ENCODE measurements at places on chromosomes 3 and 15. TPM values are rescaled to one million over a fixed set of nuclear protein-coding genes. Genes with fewer than 3 reads are reported as not detected.

TRAK1 gene
- 259 TPM for total RNA-seq

DNA sequence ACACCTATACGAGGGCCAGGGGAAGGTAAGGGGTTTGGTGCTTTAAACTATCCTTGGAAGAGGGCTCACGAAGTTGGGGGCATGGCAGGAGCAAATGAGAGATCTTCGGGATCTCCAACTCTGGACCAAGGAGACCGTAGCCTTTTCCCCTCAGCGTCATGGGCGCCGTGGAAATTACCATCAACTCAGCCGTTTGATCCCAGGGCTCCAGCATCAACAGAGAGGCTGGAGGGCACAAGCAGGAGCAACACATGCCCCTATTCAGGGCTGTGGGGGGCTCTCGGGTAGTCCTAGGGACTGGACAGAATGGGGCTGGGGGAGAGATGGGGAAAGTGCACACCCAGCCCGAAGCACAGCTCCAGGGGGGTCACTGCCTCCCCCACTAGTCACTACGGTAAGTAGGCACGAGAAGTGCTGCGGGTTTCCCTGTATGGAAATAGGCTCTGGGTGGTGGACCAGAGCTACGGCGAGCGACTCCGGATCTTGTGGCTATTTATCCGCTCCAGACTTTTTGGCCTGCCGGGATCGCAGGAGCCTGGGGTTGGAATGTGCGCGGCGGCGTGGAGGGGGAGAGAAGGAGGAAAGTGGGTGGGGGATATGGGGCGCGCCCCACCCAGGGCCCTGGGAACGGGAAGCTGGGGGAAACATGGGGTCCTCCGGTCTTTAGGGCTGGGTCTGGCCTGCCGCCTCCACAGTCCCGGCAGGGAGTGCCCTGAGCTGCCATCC is 539 bp upstream of the LAMB2 start:
- peak; percentile 89 for DNase-seq

DNA sequence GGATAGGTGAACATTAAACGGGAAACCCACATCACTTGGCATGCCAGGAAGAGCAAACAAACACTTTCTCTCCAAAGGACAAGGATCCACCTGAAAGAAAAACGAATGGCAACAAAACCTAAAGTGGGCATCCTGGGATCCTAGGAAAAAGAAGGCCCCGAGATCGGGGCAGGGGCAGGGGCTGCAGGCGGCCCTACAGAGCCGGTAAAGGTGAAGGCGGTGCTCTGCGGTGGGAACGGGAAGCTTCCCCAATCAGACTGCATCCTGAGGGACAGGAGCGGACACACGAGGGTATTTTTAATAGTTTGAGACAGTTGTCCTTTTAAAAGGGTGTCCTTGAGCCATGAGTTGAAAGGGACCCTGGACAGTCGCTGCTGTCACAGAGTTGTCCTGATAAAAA is 24.9 kb upstream of the GABRA5 start:
- no peak for DNase-seq

RYK gene
- 46.2 TPM for total RNA-seq

WDR93 gene
- 0.20 TPM for total RNA-seq

PSTPIP1 gene
- total RNA-seq, result 2.3 TPM

ASB14 gene
- not detected for total RNA-seq

HCN4 gene
- 45.3 TPM for total RNA-seq

DNA sequence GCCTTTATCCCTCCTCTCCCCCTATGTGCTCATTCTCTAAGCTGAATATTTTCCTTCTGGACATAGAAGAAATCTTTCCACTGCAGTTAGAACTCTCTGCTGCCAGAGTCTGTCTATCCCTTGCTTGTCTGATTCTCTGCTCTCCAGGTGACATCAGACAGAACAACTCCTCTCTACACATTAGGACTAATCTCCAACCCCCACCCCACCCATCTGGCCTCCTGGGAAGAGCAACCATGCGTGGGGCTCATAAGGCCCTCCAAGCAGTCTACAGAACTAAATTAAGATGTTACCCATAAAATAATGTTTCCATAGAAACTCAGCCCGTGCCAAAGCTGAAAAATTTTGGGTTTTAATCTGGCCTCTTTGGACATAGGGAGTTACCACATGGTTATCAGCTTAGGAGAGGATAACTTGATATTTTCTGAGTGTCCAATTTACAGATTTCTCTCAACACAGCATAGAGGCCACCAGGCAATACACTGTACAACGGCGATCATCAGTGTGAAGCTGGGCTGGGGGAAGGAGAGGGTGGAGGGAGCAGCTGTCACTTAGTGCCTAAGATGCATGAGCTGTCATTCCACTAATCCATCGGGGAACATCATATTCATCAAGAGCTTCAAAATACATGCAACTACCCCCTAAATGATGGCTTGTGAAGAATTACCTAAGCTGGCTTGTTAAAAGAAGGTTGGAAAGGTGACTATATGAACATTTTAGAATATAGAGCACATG is 199.4 kb downstream of the CLSTN2 start:
- DNase-seq, result no peak

- no peak for DNase-seq
These were observed 93.2 kb upstream of the TLE3 start for GRCh38 chr15:70190965-70191364.

COL8A1 gene
- total RNA-seq, result 43.3 TPM

DNA sequence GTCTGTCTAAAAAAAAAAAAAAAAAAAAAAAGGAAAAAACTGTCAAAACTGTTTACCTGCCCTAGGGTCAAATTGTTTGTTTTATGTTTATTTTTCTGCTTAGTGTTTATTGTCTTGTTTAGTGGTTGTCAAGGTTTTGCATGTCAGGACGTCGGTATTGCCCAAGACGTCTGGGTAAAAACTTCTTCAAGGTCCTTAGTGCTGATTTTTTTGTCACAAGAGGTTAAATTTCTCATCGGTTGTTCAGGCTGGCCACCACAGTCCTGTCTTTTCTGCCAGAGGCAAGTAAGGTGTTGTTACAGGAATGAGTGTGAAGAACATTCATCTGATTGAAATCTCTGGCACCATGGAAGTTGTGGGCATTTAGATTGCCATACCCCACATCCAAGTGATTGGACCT is 7.0 kb downstream of the DET1 start:
- DNase-seq, result no peak

- DNase-seq, result no peak
These were observed 301.8 kb downstream of the LRTM1 start for GRCh38 chr3:54625805-54626787.

ARPIN gene
- total RNA-seq, result 11.8 TPM

DNA sequence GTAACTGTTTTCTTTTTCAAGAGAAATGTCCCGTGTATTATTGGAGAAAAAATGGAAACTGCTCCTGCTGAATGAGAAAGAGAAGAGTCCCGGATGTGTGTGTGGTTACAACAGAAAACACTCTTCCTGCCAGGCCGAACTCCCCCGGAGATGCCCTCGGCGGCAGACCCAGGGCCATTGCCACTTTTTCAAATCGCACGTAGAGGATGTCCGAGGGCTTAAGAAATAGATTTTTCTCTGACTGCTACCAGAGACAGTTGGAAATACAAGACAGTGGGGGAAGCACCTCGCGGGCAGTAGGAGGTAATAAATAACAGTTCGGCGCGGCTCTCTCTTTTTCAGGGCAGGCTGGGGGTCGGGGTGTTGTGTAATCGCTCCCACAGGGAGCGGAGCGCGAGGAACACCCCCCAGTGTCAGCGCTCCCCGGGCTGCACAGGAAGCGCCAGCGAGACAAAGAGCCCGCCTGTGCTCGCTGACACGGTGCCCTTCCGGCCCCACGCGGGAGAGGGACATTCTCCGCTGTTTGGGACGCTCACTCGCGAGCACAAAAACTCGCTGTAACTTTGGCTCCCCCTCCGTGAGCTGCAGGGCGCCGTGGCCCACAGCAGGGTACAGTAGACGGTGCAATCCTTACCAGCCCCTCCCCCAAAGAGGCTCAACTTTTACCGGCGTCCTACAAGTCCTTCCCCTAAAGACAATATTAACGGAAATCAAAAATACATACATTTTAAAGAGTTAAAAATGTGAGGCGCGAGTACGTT is 1.1 kb downstream of the VGLL4 start:
- peak; percentile 85 for DNase-seq

DNA sequence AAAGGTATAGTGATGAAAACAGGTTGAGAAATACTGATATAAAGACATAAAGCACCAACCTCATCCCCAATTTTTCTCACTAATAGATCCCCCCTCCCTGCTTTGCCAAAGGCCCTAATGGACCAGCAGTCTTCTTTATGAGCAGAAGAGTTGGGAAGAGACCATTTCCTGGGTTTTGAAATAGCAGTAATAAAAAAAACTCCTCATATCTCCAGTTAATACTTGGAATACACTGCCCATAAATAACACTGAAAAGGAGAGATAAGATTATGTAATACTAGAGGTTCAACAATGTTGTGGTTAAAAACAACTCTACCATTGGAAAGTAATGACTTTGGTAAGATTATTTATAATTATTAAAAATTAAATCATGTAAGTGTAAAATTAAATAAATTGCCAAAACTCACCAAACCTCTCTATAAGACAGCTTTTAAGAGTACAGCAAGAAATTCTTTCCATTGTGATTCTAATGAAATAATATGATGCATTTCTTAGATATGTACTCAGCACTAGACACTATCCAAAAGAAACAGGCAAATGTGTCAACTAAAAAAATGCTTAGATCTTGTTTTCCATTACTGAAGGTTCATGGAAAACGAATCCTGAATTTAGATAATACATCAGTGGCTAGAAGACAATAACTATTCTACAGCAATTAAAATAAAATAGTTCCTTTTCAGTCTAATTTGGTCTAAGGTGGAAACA is 88.2 kb downstream of the FAIM start:
- DNase-seq, result no peak

DNA sequence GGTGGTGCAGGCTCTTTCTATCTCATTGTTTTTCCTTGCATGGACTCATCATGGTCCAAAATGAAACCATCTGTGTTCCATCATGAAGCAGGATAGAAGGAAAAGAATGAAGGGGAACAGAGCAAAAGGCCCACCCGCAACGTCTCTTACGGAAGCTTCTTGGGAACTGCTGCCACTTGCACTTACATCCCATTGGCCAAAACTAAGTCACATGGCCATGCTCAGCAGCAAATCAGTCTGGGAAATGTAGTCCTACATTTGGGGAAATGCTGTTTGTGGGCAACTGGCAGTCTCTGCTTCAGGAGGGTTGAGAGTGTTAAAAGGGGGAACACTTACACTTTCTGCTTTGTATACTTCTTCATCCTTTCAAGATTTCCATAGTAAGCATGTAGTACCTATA is 191.6 kb downstream of the SV2B start:
- DNase-seq, result no peak
